ENCODE measurements at places on chromosomes 4 and X.

DNA sequence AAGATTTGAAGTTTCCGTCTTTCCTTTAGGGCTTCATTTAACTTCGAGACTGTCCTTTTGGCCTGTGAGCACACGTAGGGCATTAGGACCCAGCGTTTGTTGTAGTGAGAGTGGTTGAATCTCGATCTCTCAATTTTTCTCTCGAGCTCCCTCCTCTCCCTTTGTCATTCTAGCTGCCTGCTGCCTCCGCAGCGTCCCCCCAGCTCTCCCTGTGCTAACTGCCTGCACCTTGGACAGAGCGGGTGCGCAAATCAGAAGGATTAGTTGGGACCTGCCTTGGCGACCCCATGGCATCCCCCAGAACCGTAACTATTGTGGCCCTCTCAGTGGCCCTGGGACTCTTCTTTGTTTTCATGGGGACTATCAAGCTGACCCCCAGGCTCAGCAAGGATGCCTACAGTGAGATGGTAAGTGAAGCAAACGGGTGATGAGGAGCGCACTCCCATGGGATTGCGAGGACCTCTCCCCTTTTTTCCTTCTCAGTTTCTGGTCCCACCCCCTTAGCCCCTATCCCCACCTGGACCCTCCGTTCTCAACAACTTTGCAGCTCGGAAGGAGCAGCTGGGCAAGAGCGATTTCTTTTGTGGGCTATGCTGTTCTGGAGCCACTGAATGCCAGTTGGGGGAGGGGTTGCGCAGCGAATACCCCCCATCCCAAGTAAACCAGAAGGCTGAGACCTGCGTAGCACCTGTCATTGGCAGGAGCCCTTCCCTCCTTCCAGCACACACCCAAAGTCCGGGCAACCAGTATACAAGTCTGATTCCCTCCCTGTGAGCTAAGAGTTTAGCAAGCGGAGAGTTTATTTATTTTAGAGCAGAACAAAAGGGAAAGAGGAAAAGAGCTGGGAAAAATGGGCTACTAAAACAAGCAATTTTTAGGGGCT lies at the start of gene TMEM35A:
TMEM35A (plus strand) TSS at position 164 of the 883 bp plus-strand sequence; CDS start at position 288, 124 bp downstream.
- no peak for DNase-seq

GRCh38 chr4:95949136-95949765 lies 109.4 kb downstream of the PDHA2 start:
- DNase-seq, result no peak

DNA sequence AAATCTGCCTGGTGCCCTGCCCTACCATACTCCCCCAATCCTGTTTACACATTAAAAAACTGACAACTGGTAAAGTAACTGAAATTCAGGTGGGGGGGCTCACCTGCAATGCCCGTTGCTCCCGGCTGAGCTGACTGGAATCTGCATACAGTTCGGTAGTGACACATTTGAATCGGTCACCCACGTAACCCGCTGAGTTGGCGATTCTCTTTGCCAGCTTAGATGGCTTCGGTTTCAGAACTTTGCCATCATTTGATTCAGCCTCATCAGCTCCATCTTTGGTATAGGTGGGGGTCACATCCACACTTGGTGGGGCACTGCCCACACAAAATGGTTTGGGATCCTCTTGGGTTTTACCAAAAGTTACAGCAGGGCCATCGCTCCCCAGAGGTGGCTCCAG lies 25.5 kb downstream of the BCOR start:
- DNase-seq, result no peak

GRCh38 chrX:115573185-115573584 lies 12.2 kb downstream of the PLS3 start:
- no peak for DNase-seq

DNA sequence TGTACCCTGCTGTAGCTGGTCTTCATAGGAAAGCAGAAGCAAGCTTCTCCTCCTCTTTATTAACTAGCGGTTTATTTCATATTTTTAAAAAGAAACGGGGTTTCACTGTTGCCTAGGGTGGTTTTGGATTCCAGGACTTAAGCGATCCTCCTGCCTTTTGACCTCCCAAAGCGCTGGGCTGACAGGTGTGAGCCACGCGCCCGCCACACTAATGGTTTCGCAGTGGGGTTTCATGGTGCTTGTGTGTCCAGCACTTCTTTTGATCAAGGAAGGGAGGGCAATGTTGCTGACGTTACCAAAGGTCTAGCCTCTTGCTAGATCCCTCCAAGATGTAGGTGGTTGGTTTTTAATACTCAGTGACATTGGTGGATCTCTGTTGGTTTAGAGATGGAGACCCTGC lies 1.4 kb downstream of the MAEA start:
- no peak for DNase-seq

DNA sequence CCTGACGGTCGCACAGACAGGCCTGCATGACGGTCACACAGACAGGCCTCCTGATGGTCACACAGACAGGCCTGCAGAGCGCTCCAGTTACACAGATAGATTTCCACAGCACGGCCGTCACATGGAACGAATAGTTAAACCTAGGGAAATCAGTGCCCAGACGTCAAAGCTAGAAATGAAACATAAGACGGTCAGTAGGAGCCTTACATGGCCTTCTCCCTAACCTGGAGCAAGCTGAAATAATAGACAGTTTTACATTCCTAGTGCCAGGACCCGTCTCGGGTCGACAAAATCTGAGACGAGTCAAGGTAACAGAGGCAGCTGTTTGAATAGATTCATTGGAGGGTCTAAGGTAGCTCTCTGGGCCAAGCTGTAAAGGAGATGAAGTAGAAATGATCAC lies 126.9 kb downstream of the MTNR1A start:
- no peak for DNase-seq

DNA sequence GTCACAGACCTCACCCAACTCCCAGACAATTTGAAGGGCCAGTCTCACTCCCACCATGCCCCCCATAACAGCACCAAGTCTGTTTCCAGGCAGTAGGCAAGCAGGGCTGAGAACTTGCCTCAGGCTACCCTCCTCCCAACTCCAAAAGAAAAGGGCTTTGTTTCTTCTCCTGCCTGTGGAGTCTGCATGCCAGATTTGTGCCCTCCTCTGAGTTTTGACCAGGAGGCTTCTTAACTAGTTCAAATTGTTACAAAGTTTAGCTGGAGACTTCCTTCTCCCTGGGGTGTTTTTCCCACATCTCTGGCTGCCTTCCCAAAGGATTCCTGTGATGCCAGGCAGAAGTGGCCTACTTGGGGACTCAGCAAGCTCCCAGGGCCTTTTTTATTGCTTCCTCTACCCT lies 29.6 kb downstream of the PBDC1 start:
- DNase-seq, result no peak

- DNase-seq, result no peak
Measured at GRCh38 chrX:134396174-134396573, 63.8 kb upstream of the HPRT1 start.

- no peak for DNase-seq
Measured at GRCh38 chrX:129737916-129738315, 863 bp upstream of the XPNPEP2 start.

GRCh38 chr4:152065545-152065944 lies 304.7 kb upstream of the GATB start:
- DNase-seq, result no peak

DNA sequence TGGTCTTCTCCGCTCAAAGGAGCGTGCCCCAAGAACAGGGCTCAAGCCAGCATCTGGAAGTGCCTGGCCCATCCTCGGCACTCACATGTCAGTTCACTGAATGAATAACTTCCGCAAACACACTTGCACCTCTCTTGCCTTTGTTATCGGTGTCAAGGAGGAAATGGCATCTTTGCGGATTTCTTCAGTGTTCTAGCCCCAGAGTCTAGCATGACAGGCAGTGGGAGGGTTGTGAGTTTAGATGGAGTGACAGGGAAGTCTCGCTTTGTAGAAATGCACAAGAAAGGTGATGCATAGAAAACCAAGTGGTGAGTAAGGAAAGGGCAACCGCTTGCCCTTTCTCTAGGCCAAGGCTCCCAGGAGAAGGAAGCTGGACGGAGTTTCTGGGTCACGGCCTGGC lies 17.6 kb upstream of the MECP2 start:
- no peak for DNase-seq
